H54 (cell line): ENCODE measurements at places on chromosomes 13 and 19.

- DNase-seq, result no peak
These were observed 259.5 kb downstream of the COL4A1 start for GRCh38 chr13:110047496-110047895.

DNA sequence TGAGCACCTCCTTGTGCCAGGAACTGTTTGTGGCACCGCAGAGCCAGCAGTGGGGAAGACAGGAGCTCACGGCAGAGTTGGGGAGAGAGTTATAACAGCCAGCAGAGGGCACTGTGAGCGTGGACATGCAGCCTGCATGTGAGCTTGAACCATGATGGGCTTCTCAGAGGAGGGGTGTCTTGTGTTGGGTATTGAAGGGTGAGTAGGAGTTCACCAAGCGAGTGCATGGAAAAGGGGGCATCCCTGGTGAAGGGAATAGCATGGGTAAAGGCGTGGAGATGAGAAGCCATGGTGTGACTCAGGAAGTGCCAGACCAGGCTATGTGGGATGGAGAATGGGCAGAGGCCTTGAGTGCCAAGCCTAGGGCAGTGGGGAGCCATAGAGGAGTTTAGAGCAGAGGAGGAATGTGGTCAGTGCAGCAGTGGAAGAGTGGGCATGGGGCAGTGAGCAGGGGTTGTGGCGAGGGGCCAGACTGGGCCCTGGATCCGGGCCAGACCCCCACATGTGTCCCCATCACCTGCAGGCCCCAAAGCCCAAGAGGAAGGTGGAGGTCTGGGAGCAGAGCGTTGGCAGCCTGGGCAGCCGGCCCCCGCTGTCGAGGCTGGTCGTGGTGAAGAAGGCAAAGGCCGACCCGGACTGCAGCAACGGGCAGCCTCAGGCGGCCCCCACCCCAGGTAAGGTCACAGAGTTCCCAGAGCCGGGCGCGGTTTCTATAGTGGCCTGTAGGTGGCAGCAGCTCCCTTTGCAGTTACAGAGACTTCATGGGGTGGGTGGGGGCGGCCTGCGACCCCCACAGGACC, 11.8 kb upstream of the SHD start:
- peak; percentile 82 for DNase-seq

DNA sequence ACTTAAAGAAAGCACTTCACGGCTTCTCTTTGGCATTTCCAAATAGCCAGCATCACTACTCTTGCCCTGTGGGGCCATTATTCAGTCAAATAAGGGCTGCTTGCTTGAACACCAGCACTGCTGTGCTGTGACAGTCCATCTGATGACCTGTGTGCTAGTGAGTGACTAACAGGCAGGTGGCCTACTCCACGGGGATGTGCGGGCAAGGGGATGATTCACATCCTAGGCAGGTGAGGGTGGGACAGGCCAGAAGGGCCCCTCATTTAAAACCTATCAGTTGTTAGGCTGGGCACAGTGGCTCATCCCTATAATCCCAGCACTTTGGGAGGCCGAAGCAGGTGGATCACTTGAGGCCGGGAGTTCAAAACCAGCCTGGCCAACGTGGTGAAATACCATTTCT, 8.2 kb downstream of the CCNE1 start:
- DNase-seq, result no peak

- no peak for DNase-seq
These were observed 44.9 kb upstream of the NBEA start for GRCh38 chr13:34897220-34897619.
